ENCODE measurements at places on chromosomes 6 and 20. TPM values are rescaled to one million over a fixed set of nuclear protein-coding genes. Genes with fewer than 3 reads are reported as not detected.
A peak's percentile ranks its signal among the peaks of the same experiment; 100 is the strongest.

DNA sequence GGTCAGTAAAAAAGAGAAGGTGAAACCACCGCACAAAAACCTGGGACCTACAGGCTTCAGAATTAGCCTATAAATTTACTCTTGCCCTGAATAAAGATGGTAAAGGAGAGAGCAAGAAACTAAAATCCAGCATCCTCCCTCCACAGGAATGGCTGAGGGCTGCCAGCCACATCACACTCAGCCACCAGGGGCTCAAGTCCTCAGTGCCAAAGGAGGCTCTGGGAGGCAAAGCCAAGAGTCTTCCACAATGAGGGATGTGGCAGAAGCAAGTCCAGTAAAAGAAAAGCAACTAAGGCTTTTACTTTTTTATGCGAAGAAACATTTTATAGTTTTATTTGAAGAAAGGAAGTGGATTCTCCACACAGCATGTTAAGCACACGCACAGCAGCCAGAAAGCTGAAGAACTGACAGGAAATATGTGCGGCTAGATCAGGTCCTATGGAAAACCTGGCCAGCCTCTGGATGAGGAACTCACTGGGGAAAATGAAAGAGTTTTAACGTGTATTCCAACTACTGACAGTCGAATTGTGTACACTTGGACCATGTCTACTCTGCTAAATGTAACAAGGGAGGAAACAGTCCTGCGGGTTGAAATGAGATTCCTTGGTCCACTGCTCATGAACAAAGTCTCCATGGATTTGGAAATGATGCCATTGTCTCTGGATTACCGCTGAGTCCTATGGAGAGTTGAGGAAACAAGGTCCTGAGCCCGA is 219.4 kb upstream of the SSTR4 start:
- H3K27me3 ChIP-seq = peaks cover 5% of the 10 kb centered on the region
- DNase-seq = no peak
- H3K4me1 ChIP-seq = no peaks in the 10 kb centered on the region
- no peak overlapping the region for H3K4me3 ChIP-seq
- no peaks in the 10 kb centered on the region for H3K36me3 ChIP-seq

The TRIM10 gene
- not detected for total RNA-seq

DNA sequence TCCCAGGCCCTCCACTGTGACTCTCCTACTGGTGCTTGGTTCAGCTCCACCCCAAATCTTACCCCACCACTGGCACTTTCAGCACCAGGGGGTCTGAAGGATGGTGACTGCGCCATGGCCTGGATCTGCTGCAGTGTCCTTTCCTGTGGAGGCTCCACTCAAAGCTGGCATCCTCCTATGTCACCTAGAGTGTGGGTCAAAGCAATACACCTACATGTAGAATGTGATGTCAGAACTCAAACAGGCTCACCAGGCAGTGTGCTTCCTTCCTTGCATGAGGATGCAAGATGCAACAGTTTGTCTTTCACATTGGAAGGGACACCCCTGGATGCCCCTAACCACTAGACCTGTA is 32.8 kb upstream of the MICB start:
- no peaks in the 10 kb centered on the region for H3K4me1 ChIP-seq
- H3K36me3 ChIP-seq = no peaks in the 10 kb centered on the region
- no peak overlapping the region for H3K27ac ChIP-seq
- H3K27me3 ChIP-seq = no peaks in the 10 kb centered on the region

DNA sequence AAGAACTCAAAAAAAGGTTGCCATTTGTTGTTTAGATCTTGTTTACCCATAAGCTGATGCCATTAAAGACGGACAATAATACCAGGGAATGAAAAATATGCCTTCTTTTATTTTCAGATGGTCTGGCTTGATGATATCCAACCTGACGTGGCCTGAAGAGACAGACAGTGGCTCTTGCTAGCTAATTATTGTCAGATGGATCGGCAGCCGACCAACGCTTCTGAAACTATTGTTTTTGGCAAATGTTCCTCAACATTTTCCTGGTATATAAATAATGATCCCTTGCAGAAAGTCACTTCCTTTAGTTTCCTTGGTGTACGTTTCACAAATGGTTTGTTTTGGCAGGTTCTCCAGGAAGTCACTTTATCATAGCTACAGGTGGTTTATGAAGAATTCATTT is 290.9 kb upstream of the TSHZ2 start:
- H3K27ac ChIP-seq = no peak overlapping the region
- no peaks in the 10 kb centered on the region for H3K36me3 ChIP-seq
- no peak overlapping the region for H3K4me3 ChIP-seq
- no peak for DNase-seq
- no peaks in the 10 kb centered on the region for H3K4me1 ChIP-seq
- H3K27me3 ChIP-seq = 0 out of 2 replicates have a peak, but pooled peaks cover 18% of the 10 kb centered on the region

The OR12D3 gene
- not detected for total RNA-seq

DNA sequence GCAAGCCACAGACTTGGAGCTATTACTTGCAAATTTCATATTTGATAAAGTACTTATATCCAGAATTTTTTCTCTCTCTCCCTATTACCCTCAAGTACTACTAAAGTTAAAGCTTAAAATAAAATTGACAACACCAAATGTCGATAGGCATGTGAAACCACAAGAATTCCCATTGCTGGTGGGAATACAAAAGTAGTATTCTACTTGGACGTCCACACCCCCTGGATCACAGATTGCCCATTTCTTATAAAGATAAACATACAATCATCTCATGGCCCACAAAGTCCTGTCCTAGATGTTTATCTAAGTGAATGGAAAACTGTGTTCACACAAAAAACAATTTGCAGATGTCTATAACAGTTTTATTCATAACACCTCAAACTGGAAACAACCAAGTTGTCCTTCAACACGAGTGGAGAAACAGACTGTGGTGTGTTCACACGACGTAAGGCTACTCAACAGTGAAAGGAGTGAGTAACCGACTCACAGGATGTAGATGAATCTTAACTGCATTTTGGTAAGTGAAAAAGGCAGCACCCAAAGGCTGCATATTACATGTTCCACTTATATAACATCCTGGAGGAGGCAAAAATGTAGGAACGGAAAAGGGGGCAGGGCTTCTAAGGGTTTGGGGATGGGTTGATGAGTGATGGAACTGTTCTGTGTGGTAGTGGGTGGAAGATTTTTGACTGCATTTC is 297.4 kb downstream of the THBS2 start:
- H3K27me3 ChIP-seq = no peaks in the 10 kb centered on the region
- 0 out of 2 replicates have a peak overlapping the region, but pooled peaks have one; percentile 12 for H3K4me3 ChIP-seq
- H3K4me1 ChIP-seq = peaks cover 8% of the 10 kb centered on the region
- H3K27ac ChIP-seq = peak overlapping the region; percentile 36

- no peak overlapping the region for H3K27ac ChIP-seq
- no peak for DNase-seq
- H3K4me3 ChIP-seq = no peak overlapping the region
- H3K27me3 ChIP-seq = peaks cover 20% of the 10 kb centered on the region
- no peaks in the 10 kb centered on the region for H3K4me1 ChIP-seq
Measured at GRCh38 chr6:147514831-147515230, 6.3 kb downstream of the SAMD5 start.

DNA sequence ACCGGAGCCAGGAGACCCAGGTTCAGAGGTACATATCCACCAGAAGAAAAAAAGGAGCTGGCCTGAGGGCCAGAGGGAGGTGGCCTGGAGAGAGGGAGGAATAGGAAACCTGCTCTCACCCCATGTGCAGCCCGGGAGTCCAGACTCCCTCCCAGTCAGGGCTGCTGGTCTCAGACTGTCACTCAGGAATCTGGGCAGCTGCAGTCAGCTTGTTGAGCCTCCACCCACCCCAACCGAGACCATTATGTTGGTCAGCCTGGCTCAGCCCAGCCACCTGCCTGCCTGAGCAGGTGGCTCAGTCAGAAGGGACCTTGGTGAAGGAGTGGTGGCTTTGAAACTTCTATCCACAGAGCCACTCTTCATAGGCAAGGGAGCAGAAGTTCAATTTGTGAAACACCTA is 53.3 kb upstream of the EPB41L1 start:
- no peak overlapping the region for H3K27ac ChIP-seq
- no peaks in the 10 kb centered on the region for H3K27me3 ChIP-seq
- H3K4me3 ChIP-seq = no peak overlapping the region
- H3K36me3 ChIP-seq = no peaks in the 10 kb centered on the region

DNA sequence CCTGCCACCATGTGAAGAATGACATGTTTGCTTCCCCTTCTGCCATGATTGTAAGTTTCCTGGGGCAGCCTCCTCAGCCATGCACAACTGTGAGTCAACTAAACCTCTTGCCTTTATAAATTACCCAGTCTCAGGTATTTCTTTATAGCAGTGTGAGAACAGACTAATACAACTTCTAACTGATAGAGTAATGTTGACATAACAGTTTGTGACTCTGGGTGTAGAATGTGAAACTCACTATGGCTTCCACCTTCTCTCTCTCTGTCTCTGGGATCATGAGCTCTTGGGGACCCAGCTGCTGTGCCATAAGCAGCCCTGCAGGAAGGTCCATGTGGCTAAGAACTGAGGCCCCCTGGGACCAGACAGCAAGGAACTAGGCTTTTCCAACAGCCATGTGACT is 3.5 kb upstream of the HLA-G start:
- peaks cover 26% of the 10 kb centered on the region for H3K27me3 ChIP-seq
- H3K36me3 ChIP-seq = no peaks in the 10 kb centered on the region
- no peaks in the 10 kb centered on the region for H3K4me1 ChIP-seq
- no peak overlapping the region for H3K27ac ChIP-seq
- DNase-seq = no peak

The STK38 gene
- total RNA-seq = 30.5 TPM

GRCh38 chr20:2899243-2899642 is 26.0 kb downstream of the PTPRA start:
- no peaks in the 10 kb centered on the region for H3K27me3 ChIP-seq
- no peak overlapping the region for H3K27ac ChIP-seq
- no peaks in the 10 kb centered on the region for H3K36me3 ChIP-seq
- no peak overlapping the region for H3K4me3 ChIP-seq
- no peaks in the 10 kb centered on the region for H3K4me1 ChIP-seq

DNA sequence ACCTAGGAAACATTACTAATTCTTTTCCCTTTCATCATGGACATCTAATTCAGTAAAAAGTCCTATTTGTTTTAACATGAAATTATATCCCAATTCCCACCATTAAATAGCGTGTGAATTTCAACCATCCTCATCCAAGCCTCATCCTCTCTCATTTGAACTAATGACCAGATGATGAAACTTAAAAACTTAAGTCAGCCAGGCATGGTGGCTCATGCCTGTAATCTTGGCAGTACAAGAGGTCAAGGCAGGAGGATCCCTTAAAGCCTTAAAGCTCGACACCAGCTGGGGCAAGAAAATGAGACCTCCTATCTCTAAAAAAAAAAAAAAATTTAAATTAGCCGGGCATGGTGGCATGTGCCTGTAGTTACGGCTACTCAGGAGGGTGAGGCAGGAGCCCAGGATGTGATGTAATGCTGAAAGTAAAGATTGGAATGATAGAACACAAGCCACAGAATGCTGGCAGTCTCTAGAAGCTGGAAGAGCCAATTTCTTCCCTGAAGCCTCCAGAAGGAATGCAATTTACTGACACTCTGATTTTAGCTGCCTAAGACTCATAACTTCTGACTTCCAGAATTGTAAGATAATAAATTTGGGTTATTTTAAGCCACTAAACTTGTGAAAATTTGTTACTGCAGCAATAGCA is 27.1 kb upstream of the HAO1 start:
- H3K27me3 ChIP-seq = no peaks in the 10 kb centered on the region
- peak overlapping the region; percentile 54 for H3K27ac ChIP-seq
- no peaks in the 10 kb centered on the region for H3K36me3 ChIP-seq

Data from GM23248 (cell line).